ENCODE measurements at places on chromosomes 1 and 21. TPM values are rescaled to one million over a fixed set of nuclear protein-coding genes. Genes with fewer than 3 reads are reported as not detected.
A peak's percentile ranks its signal among the peaks of the same experiment; 100 is the strongest.

The NID1 gene
- total RNA-seq = 90.0 TPM

The VANGL1 gene
- 10.5 TPM for total RNA-seq

The FH gene
- 112 TPM for total RNA-seq

The NCMAP gene
- total RNA-seq = not detected

The NBPF3 gene
- total RNA-seq = 8.8 TPM

The GNAT2 gene
- total RNA-seq = not detected

GRCh38 chr1:195965036-195965435 lies 643.2 kb downstream of the KCNT2 start:
- no peak for DNase-seq

DNA sequence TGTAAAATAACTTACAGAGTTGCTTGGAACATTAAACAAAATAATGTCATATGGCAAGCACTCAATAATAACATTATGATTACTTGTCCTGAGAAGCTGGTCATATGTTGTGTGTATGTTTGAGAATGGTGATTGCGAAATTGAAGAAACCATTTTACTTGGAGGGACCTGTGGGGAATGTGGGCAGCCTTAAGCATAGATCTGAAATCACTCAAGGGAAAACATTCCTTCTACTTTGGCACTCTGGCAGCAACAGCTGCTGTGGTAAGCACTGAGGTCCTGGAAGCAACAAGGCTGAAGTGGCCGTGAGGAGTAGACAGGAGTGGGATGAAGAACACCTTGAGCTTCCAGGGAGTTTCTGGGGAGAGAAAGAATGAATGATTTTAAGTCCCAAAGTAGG lies 165.4 kb upstream of the ADAMTS5 start:
- no peak for DNase-seq

DNA sequence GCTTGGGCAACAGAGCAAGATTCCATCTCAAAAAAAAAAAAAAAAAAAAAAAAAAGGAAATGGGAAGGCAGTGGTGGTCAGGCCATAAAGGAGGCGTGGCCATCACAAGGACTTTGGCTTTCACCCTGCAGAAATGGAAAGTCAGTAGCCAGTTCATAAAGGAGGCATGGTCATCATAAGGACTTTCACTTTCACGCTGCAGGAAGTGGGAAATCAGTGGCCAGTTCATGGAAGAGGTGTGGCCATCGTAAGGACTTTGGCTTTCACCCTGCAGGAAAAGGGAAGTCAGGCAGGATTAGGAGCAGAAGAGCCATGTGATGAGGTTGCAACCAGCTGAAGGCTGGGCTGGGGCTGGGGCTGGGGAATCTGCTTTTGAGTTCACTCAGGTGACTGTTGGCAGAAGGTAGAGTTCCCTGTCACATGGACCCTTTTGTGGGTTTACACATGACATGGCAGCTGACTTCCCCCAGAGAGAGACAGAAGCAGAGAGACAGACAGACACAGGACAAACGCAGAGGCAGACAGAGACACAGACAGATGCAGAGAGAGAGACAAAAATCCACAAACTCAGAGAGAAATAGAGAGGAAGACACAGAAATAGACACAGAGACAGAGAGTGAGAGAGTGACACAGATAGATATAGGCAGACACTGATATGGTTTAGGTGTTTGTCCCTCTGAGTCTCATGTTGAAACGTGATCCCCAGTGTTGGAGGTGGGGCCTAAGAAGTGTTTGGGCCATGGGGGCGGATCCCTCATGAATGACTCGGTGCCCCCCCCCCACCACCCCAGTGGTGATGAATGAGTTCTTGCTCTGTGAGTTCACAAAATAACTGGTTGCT lies 263.9 kb upstream of the KAZN start:
- no peak for DNase-seq

GRCh38 chr1:233180641-233181364 lies 114.7 kb downstream of the PCNX2 start:
- no peak for DNase-seq

- no peak for DNase-seq
Observed at GRCh38 chr21:45768011-45768739, 124.7 kb downstream of the PCBP3 start.

- DNase-seq = no peak
Observed at GRCh38 chr1:161492827-161493226, 12.4 kb upstream of the FCGR2A start.

DNA sequence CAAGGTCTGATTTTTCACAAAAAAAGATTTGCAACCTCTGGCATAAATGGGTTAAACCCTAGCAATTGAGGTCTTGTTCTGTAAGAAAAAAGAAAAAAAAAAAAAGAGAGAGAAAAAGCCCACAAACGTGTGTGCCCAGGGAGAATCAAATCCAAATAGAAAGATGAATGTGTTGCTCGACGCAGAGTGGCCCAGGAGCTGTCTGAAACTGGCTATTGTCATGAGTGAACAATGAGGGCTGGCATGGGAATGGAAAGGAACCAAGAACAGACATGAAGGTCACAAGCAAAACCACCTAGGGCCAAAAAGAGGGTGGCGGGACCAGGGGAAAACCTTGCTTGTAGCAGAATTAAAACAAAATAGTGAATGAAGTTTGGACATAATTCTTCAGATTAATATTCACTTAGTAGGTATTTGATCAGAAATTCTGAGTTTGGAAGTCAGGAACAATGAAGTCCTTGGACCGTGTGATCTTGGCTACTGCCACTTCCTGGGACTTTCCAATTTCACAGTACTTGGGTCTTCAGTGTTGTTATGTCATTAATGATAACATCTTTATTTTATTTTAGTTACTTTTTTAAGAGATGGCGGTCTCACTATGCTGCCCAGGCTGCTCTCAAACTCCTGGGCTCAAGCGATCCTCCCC lies 3.1 kb downstream of the ENO1 start:
- DNase-seq = peak; percentile 70

DNA sequence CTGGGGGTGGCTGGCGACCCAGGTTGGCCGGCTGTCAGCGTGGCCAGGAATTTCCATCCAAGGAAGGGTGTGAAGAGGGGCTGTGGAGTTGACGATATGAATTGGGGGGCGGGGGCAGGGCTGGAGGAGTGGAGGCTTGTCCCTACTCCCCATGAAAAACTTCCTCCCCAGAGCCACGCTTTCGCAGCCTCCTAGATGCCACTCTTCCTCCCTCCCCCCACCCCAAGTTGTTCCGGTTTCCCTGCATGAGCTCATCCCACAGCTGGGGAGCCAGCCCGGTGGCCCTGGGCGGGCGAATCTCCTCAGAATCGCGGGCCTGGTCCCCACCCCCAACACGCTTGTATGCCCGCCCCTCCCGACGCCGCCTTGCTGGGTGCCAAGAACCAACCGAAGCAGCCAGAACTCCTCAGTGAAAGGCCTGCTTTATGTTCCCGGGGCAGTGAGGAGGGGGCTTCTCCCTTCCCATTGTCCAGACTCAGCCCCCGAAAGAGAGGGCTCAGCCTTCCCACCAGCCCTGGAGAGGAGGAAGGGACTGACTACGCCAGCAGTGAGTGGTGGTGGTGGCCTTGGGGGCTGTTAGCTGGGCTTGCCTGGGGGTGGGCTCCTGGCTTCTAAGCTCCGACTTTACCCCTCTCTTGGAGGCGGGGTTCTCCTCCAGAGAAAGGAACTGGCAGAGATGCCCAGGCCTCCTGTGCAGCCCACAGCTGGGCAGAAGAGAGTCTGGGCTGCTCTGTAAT lies 1.8 kb upstream of the CSMD2 start:
- peak; percentile 72 for DNase-seq

GRCh38 chr1:219143735-219144134 lies 29.9 kb upstream of the LYPLAL1 start:
- no peak for DNase-seq

GRCh38 chr1:115324649-115325420 lies 13.2 kb downstream of the NGF start:
- DNase-seq = no peak

- no peak for DNase-seq
Observed at GRCh38 chr1:14658642-14659041, 60.2 kb downstream of the KAZN start.

DNA sequence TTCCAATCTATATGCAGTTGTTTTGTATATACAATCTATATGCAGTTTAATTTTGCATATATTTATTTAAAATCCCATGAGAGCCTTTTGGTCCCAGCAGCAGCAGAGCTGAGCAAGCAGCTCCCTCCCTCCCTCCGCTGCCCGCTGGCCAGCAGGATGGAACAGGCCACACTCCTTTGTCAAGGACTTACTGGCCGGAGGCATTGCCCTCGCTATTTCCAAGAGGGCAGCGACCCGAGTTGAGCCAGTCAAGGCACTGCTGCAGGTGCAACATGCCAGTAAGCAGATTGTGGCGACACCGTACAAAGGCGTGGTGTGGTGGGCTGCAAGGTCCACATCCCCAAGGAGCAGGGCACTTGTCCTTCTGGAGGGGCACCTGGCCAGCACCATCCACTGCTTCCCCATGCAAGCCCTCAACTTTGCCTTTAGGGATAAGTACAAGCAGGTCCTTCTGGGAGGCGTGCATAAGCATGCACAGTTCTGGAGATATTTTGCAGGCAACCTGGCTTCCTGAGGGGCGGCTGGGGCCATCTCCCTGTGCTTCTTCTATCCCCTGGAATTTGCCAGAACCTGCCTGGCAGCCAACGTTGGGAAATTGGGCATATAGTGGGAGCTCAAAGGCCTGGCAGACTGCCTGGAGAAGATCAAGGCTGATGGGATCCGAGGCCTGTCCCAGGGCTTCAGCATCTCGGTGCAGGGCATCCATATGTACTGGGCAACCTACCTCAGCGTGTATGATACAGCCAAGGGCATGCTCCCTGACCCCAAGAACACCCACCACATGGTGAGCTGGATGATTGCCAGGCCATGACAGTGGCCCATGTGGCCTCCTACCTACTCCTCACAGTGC lies 92.2 kb downstream of the OSBPL9 start:
- peak; percentile 69 for DNase-seq

- DNase-seq = peak; percentile 91
Observed at GRCh38 chr1:207644852-207645634, at the start of gene CR1L. Gene CR1L, plus strand, starts transcription at chr1:207645133. Its CDS starts 101 bp downstream, at chr1:207645234.

DNA sequence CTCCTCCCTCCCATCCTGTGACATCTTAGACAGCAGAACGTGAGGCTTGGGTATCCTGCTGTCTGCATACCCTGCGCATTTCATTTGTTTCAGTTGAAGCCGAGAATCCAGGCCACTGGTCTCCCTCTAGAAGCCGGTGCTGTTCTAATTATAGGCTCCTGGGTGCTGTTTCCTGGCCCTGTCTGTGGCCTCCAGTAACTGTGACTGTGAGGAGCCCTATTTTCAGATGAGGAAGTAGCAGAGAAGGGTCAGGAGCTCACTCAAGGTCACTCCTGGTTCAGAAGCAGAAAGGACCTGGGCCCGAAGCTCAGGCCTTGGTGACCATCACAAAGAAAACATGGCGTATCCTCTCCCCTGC lies 24.0 kb downstream of the COQ8A start:
- no peak for DNase-seq

DNA sequence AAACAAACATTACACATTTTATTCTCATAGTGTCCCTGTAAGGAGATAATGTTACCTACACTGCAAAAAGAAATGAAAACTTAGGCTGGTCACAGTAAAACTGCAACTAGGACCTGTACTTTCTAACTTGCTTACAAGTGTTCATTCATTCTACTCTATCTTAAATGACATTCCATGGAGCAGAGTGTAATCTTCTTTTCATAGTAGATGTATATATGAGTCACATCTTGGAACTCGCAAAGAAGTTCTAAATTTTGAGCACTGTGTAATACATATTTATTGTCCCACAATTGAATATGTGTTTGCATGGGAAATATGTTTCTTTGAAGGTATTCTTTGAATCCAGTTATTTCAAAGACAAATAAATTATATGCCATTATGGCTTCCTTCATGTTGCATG lies 1258.5 kb upstream of the ADGRL2 start:
- no peak for DNase-seq

DNA sequence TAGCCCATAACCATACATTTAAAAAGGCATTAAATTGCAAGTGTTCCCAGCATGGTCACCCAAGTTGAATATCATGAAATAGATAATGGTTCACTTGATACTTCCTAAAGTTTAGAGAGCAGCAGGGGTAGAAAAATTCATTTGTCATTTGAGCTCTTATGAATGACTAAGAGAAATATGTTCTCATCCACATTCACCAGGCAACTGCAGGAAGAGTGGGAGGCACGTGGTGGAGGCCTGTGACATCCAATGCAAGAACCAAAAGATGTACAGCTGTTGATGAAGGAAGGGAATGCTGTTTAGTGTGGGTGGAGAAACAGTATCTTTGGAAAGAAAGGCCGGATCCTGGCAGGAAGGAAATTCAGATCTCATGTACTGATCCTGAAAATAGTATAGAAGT lies 473.1 kb downstream of the ADGRL2 start:
- DNase-seq = no peak

GRCh38 chr1:4309676-4310320 lies 344.6 kb upstream of the AJAP1 start:
- no peak for DNase-seq

DNA sequence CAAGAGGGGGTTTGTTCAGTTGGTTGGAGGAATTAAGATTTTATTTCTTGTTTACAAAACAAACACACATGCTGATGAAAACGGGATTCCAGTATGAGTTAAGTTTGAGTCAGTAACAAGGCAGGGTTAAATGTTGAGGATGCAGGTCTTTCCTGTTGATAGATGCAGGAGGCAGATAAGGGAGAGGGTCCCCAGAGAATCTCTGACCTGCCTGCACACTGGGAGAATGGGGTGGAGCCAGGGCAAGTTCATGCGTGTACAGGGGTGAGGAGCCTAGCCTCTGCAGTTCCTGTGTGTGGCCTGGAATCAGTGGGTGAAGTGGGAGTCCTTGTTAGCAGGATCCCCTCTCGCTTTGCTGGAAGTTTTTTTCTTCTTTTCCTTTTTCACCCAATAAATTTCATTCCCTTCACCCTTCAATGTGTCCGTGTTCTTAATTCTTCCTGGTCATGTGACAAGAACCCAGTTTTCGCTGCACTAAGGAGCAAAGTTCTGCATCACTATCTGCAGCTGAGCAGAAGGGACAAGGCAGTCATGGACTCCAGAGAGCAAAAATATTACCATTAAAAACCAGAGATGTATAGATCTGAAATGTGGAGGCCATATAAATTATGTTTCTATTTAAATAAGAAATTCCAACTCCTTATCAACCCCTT lies 69.9 kb upstream of the MARK1 start:
- DNase-seq = no peak

GRCh38 chr1:204923201-204923600 lies 52.5 kb downstream of the NFASC start:
- DNase-seq = no peak

DNA sequence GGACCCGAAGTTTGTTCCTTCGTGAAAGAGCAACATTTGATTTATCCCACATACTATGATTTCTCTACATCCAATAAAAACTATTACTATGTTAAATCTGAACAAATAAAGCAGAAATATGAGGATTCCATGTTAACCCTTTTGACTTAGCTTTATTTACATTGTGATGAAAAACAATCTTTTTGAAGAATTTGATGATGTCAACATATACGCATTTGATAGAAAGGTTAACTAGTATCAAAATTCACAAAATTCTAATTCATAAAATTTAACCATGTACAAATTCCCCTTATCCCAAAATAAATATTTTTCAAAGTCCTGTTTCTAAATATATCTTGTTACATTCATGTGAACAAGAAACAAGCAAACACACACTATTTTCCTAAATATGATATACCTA lies 74.2 kb downstream of the TRIM33 start:
- no peak for DNase-seq

DNA sequence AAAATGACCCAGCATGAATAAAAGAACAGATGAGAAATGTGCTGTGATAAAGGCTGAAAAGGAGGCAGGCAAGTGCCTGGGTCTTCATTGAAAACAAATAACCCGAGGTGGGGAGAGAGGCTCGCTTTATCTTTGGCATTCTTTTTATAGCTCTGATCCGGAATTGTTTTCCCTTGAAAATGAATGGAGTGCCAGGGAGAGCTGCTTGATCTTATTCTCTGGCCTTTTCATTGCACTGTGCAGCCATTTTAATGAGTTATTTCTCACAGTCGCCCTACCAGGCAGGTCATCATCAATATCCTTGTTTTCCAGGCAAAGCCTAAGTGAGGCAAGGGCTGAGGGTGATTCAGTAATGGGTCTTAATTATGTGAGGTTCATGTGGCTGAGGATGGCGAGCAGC lies 39.8 kb upstream of the HLX start:
- DNase-seq = no peak

All from adrenal gland (tissue), 19 donors.